NCI-H524 treated with DMSO at 0.1 percent for 48 hours (cell line): ENCODE measurements at places on chromosomes 1 and 21.

DNA sequence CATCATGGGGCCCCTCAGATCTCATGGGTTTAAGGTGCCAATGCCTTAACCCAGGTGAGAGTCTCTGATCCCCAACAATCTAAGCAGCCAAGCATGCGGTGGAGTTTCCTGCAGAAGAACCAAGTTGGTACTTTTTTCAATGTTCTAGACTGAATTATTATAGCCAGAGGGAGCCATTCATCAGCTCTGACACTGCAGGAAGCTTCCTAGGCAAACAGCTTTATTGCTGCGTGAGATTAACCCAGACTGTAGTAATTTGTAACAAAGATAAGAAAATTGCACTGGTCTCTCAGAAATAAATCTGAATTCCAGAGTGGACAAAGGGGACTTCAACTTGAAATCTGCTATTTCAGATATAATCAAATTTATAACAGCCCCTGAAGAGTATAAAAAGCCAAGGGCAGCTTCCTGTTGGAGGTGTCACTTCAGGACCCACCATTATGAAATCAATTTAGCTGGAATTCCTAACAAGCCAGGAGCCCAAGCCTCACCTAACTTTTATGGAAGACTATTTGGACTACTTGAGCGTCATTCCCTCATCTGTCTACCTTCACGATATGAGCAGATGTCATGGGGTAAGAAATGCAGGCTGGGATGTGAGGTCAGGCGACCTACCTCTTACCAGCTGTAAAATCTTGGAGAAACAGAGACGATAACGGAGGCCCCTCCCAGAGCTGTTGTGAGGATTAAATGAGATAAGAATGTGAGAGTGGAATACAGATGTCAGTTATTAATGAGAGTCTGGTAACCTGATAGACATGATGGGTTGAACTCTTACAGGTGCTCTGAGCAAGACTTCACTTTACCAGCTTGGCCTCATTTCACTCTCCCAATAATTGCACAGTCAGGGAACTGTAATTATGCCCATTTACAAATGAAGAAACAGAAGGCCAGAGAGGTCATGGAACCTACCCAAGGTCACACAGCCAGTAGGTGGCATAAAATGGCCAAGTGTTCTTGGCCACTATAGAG lies 135.1 kb downstream of the RRAGC start:
- DNase-seq = peak; percentile 39

- DNase-seq = no peak
Observed at GRCh38 chr1:210596641-210597040, 267.9 kb downstream of the HHAT start.

DNA sequence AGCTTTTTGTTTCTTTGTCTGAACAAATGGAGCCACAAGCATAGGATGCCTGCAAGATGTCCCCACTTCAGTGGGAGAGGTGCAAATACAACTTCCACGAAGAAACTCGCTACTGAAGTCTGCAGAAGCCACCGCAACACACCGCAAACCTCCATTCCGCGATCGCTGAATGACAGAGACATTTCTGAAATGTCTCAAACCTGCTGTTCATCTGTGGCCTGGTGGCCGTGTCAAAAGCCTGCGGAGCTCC lies 1.0 kb downstream of the TP53BP2 start:
- DNase-seq = no peak

DNA sequence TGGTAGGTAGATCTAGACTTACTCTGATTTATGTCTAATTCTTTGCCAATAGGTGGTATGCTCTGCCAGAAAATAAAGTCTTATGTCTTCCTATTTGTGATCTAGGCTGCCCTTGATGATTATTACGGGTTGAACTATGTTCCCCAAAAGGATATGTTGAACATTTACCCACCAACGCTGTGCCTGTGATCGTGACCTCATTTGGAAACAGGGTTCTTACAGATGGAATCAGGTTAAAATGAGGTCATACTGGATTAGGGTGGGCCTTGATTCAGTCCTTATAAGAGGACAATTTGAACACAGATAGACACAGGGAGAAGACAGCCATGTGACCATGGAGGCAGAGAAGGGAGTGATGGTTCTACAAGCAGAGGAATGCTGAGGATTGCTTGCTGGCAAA lies 95.1 kb upstream of the BCAR3 start:
- no peak for DNase-seq

DNA sequence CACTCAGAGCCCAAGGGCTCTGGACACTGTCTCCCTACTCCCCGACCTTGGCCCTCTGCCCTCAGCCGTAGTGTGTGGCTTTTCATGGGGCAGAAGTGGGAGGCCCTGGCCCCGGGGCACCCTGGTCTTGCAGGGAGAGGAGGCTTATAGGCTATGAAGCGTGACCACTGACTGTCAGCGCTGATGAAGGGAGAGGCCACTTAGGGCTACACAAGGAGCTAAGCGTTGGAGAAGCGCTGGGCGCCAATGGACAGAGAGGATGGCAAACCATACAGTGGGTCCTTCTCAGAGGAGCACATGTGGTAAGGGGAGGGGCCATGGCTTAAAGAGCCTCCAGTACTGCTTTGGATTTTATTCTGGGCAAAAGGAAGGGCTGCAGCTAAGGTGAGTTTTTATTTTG lies 7.9 kb downstream of the CRABP2 start:
- DNase-seq = no peak
